EL (cell line): ENCODE measurements at places on chromosomes 11 and 22.

- DNase-seq, result no peak
These were observed 64.6 kb downstream of the OPCML start for GRCh38 chr11:133467686-133468085.

GRCh38 chr11:20729597-20730105 is 60.3 kb downstream of the NELL1 start:
- DNase-seq, result no peak

GRCh38 chr22:42768385-42769035 is 47.8 kb upstream of the A4GALT start:
- DNase-seq, result no peak

DNA sequence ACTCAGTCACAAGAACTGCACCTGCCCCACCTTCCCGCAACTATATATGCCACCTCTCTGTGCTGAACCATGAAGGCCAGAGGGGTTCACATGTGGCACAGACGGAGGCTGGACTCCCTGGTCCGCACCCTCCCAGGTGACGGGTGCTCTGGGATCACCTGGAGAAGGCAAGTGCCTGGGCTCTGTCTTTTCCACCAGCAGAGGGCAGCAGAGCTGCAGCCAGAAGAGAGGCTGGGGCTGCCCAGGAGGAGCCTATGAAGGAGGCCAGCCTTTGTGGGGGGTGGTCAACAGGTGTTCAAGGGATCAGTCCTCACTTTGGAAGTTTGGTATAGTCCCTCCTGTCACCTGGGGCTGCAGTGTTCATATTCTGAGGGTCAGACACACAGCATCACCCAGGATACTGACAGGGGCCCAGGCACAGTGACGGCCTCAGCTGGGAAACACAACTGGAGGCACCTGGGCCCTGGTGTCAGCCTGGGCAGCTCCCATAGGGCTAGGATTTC is 39.2 kb upstream of the IGLL5 start:
- DNase-seq, result peak; percentile 47

DNA sequence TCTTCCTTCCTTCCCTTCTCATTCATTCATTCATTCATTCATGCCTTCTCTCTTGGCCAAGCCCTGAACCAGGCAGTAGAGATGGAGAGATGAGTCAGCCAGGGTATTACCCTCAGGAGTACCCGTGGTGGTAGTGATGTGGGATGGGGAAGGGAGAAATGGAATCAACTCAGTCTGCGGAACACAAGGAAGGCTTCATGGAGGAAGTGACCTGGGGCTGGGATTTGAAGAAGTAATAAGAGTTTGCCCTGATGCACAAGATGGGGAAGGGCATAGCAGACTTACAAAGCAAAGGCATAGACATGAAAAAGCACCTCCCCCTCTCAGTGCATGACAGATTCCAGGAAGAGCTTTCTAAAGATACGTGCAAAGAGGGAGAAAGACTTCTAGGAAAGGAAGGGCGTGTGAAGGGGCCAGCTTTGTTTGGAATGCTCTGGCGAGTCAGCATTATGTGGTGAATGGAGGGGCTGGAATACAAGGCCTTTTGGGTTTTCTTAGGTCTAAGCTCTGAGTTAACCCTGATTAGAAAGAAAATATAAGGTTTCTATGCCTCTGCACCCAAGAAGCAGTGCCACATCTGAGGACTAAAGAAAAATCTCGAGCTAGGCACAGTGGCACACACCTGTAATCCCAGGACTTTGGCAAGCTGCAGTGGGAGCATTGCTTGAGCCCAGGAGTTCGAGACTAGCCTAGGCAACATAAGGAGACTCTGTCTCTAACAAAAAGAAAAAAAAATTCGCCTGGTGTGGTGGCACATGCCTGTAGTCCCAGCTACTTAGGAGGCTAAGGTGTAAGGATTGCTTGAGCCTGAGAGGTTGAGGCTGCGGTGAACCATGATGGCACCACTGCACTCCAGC is 36.4 kb upstream of the ACER3 start:
- DNase-seq, result peak; percentile 67

DNA sequence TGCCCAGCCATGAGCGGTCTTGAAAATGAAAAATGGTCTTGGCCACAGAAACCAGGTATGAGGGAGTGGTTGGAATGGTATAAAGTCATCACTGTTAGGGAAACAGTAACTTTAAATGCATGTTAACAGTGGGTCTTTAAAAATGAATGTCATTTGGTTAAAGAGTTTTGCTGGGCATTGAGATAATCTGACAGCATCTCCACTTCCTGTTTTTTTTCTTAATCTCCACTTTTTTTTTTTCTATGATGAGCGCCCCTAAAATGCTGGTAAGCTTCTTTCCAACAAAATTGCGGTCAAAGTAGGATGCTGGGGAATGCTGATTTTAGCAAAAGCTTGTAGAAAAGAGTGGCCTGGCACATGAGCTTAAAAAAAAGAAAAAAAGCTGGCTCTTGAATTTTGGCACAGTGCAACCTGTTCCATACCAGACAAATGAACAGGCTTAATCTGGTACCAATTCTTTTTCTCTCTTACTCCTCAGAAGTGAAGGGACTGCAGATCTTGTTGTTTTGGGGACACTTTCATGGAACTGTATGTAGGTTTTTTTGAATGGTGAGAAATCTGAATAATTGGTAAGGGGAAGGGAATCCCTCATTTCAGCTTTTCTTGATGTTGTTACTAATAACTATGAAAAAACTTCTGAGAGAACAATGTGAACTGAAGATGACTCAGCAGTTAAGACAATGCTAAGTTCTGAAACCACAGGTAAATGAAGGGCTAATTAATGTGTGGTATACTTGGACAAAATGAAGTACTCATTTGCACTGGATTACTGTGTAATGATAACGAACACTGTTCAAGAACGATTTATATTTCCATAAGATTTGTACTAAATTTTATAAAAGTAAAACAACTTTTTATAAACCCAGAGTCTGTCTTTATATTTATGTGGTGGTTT is 3.1 kb upstream of the ARHGEF12 start:
- peak; percentile 36 for DNase-seq

- DNase-seq, result no peak
These were observed 544.6 kb downstream of the CNTN5 start for GRCh38 chr11:99565333-99565732.

- DNase-seq, result no peak
These were observed 246.8 kb downstream of the BUD13 start for GRCh38 chr11:116525961-116526495.

GRCh38 chr22:29375398-29376076 is 12.8 kb downstream of the AP1B1 start:
- no peak for DNase-seq

GRCh38 chr11:135027461-135027860 is 615.4 kb upstream of the B3GAT1 start:
- no peak for DNase-seq

- no peak for DNase-seq
These were observed 94.1 kb downstream of the CACNA1I start for GRCh38 chr22:39664485-39665200.

DNA sequence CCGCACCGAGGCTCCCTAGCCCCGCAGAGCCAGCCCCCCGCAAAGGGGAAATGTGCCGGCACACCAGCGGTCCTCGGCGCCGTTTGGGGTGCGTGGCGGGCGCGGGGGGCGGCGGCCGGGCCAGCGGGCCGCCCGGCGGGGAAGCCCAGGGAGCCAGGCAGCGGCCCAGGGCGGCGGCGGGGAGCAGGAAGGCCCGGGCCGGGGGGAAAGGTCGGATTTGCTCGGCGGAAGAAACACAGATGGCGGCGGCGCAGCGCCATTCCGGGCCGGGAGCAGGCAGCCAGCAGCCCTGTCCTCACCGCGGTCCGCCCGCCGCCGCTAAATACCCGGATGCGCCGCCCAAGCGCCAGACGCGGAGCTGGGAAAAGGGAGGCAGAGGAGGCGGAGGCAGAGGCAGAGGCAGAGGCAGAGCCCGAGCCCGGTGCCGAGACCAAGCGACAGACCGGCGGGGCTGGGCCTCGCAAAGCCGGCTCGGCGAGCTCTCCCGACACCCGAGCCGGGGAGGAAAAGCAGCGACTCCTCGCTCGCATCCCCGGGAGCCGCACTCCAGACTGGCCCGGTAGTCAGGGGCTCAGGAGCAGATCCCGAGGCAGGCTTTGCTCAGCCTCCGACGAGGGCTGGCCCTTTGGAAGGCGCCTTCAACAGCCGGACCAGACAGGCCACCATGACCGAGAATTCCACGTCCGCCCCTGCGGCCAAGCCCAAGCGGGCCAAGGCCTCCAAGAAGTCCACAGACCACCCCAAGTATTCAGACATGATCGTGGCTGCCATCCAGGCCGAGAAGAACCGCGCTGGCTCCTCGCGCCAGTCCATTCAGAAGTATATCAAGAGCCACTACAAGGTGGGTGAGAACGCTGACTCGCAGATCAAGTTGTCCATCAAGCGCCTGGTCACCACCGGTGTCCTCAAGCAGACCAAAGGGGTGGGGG is 2.6 kb upstream of the GCAT start:
- DNase-seq, result peak; percentile 88

DNA sequence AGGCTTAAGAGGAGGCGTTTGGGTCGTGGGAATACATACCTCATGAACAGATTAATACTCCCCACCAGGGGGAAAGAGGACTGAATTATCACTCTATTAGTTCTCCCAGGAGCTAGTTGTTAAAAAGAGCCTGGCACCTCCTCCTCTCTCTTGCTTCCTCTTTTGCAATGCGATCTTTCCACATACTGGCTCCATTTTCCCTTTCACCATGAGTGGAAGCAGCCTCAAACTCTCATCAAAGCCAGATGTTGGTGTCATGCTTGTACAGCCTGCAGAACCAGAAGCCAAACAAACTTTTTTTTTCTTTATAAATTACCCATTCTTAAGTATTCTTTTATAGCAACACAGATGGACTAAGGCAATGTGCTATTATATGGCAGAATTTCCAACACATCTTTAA is 258.5 kb downstream of the FAM76B start:
- no peak for DNase-seq

- no peak for DNase-seq
These were observed 18.2 kb downstream of the PIWIL4 start for GRCh38 chr11:94585399-94585798.

DNA sequence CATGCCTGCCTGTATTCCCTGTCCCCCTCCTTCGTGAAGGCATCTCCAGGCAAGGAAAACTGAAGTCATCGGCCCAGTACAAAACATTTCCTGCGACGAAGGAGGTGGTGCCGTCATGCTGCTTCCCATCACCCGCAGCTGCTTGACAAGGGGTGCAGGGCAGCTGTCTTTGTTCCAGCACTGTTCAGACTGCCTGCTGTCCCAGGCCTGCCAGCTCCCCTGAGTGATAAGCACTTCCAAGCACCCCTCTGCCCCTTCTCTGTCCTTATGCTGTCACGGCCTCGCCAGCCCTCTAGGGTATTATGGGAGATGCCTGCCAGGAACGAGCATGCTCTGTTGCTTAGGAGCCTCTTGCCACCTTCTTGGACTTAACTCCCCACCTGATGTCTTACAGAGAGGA is 37.1 kb upstream of the BSX start:
- DNase-seq, result no peak
